Head of caudate nucleus (tissue), 42 donors: ENCODE measurements at places on chromosomes 7 and 10.
A peak's percentile ranks its signal among the peaks of the same experiment; 100 is the strongest.

GRCh38 chr10:96646751-96647166 lies 59.9 kb upstream of the TM9SF3 start:
- no peak for DNase-seq

- DNase-seq = peak; percentile 77
Measured at GRCh38 chr10:123583639-123584418, 82.3 kb upstream of the GPR26 start.

DNA sequence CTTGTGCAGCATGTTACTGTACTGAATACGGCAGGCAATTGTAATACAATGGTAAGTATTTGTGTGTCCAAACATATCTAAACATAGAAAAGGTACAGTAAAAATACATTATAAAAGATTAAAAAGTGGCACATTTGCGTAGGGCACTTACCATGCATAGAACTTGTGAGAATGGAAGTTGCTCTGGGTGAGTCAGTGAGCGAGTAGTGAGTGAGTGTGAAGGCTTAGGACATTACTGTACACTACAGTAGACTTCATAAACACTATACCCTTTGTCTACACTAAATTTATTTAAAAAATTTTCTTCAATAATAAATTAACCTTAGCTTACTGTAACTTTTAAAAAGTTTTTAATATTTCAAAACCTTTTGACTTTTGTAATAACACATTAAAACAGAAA lies 37.5 kb downstream of the BPGM start:
- DNase-seq = no peak

- DNase-seq = no peak
Measured at GRCh38 chr7:36018816-36019484, 134.1 kb upstream of the EEPD1 start.

- DNase-seq = no peak
Measured at GRCh38 chr7:2873146-2873545, 29.0 kb upstream of the GNA12 start.

DNA sequence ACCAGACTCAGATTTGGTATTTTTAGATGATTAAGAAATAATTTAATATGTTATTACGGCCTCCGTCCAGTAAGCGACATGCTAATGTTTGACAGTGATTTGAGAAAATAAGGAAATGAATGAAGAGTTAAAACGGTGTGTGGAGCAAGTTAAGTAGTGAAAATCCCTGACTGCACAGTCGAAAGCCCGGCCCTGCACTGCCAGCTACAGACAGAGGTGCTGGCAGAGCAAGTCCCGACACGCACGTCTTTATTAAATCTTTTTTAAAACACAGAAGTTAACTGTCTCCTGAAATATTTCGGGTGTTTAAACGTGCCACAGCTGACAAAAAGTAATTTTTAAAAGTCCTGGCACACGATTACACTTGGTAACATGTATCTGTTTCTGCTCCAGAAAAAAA lies 293.4 kb upstream of the RNF32 start:
- no peak for DNase-seq

GRCh38 chr10:26697922-26698608 lies 564 bp downstream of the PDSS1 start:
- no peak for DNase-seq

- no peak for DNase-seq
Measured at GRCh38 chr7:130062246-130062645, 8.1 kb upstream of the KLHDC10 start.
